Fibroblast of mammary gland (primary cell): ENCODE measurements at places on chromosomes 3 and 15.

DNA sequence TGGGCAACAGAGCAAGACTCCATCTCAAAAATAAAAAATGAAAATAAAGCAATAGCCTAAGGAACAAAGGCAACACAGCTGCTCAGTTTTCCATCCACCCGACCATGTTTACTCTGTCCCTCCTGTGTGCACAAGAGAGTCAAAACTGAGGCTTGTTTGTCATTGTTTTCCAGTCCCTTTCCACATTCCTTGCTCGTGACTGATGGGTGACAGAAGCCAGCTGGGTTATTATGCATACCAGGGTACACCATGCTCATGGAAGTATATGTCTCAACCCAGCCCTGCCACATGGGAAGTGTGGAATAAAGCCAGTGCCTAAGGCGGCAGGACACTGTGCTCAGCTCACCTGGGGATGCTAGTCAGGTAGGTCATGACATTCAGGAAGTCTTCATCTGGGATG lies 49.5 kb downstream of the MCF2L2 start:
- no peak for DNase-seq

GRCh38 chr15:96076350-96076749 lies 254.2 kb upstream of the NR2F2 start:
- DNase-seq: no peak

DNA sequence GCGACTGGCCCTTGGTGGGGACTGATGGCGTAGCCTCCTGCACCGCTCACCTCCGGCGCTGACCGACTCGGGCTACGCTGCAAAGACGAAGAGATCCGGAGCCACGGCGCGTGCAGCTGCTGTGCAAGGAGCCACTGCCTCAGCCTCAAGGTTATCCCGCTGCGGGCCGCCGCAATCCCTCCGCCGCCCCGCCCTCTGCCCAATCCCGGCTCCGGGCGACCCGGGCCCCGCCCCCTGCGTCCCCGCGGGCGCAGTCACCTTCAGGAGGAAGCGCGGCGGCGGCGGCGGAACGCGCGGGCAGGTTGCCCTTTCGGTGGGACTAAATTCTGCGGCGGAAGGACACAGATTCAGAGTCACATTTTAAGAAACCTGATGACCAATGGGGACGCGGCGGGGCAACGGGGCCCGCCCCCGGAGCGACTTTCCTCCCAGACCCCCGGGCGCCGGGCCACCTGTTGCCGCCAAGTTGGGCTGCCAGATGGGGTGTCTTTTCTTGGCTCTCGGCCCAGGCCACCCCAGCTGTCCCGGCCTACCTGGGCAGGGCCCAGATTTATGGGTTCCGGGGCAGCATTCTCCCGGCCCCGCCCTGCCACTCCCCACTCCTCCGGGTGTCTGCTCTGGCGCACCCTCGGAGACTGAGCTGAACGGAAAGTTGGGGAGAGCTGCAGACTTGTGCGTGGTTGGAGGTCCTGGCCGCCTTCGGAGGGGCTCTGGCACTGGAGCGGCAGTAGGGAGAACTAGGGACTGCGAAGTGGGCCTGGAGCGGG lies at the start of gene PKM:
Gene PKM (minus strand): TSS at position 125 of the 767 bp plus-strand sequence. CDS start 12,093 bp downstream, outside the sequence.
- DNase-seq: peak; percentile 97

DNA sequence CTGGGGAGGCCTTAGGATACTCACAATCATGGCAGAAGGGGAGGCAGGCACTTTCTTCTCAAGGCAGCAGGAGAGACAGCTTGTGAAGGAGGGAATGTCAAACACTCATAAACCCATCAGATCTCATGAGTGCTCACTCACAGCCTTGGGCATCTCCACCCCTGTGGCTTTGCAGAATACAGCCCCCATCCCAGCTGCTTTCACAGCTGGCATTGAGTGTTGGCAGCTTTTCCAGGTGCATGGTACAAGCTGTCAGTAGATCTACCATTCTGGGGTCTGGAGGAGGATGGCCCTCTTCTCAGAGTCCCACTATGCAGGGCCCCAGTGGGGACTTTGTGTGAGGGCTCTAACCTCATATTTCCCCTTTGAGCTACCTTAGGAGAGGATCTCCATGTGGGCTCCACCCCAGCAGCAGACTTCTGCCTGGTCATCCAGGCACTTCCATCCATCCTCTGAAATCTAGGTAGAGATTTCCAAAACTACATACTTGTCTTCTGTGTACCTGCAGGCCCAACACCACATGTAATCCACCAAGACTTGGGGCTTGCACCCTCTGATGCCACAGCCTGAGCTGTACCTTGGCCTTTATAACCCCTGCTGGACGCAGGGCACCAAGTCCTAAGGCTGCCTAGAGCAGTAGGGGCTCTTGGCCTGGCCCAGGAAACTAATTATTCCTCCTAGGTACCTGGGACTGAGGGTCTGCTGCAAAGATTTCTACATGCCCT lies 404.2 kb upstream of the EPHA6 start:
- no peak for DNase-seq
